AG04449 (cell line): ENCODE measurements at places on chromosomes 2 and 18.

- no peak for DNase-seq
These were observed 126.8 kb upstream of the HS6ST1 start for GRCh38 chr2:128445523-128445900.

- DNase-seq = no peak
These were observed 640.9 kb upstream of the SETBP1 start for GRCh38 chr18:44039826-44040225.

- no peak for DNase-seq
These were observed 628.7 kb upstream of the PIK3C3 start for GRCh38 chr18:41326311-41326710.

GRCh38 chr18:47254341-47254939 lies 3.0 kb upstream of the SKOR2 start:
- no peak for DNase-seq

- no peak for DNase-seq
These were observed 22.3 kb downstream of the IL1B start for GRCh38 chr2:112814278-112814677.

GRCh38 chr2:109031476-109032228 lies 42.6 kb upstream of the EDAR start:
- DNase-seq = no peak

- no peak for DNase-seq
These were observed 107.1 kb upstream of the MAPRE2 start for GRCh38 chr18:34933909-34934661.

- no peak for DNase-seq
These were observed 462.8 kb downstream of the MEIS1 start for GRCh38 chr2:66897691-66898150.

GRCh38 chr2:86170449-86170848 lies 24.8 kb downstream of the IMMT start:
- no peak for DNase-seq

- DNase-seq = no peak
These were observed 16.1 kb upstream of the CD207 start for GRCh38 chr2:70851704-70852103.

- DNase-seq = no peak
These were observed 53.1 kb downstream of the CHRNA1 start for GRCh38 chr2:174711206-174711605.

DNA sequence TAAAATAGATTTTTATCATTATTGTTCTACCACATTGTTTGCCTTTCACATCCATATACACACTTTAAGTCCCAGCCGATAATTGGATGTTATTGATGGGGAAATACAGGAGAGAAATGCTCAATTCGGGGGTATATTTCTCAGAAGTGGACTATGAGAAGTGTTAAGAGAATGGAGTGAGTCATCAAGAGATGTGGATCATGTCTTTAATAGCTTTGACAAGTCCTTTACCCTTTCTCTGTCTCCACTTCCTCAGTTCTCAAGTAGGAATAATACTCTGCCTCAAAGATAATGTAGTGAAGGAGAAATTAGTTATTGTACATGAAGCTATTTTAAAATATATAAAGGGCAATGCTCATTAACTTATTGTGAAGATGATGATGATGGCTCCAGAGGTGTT lies 1017.6 kb upstream of the PIK3C3 start:
- no peak for DNase-seq

DNA sequence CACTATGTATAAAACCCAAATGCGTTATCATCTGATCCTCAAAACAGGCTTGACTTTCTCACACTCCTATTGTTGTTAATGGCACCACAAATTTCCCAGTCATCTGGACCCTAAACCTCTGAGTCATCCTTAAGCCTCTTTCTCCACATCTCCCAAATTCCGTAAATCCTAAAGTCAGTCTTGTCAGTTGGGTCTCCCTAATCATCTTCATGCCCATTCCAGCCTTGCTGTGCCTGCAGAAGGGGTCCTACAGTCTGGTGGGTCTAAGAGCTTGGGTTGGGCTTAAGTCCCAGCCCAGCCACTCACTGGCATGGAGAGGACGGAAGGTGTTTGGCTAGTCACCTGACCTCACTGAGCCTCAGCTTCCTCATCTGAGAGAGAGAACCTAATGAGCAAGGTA lies 265.1 kb upstream of the SIX3 start:
- DNase-seq = no peak

DNA sequence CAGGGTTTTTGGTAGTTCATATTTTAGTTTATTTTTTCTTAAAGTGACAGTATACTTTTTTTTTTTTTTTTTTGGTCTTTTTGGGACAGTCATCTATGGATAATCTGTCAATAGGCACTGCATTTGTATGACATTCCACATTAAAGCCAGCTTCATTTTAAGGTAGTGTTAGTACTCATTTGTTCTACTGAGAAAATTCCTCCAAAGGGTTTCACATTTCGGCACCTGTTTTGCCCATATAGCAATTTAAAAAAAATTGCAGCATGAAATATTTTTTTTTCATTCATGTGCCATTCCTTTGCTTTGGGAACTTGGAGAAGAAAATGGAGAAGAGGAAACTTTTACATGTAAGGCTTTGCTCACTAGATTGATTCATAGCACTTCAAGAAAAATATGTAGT lies 276.3 kb upstream of the TCF4 start:
- no peak for DNase-seq

GRCh38 chr2:234725528-234726264 lies 226.1 kb upstream of the SH3BP4 start:
- no peak for DNase-seq

GRCh38 chr2:103208916-103209315 lies 447.1 kb downstream of the TMEM182 start:
- DNase-seq = no peak

DNA sequence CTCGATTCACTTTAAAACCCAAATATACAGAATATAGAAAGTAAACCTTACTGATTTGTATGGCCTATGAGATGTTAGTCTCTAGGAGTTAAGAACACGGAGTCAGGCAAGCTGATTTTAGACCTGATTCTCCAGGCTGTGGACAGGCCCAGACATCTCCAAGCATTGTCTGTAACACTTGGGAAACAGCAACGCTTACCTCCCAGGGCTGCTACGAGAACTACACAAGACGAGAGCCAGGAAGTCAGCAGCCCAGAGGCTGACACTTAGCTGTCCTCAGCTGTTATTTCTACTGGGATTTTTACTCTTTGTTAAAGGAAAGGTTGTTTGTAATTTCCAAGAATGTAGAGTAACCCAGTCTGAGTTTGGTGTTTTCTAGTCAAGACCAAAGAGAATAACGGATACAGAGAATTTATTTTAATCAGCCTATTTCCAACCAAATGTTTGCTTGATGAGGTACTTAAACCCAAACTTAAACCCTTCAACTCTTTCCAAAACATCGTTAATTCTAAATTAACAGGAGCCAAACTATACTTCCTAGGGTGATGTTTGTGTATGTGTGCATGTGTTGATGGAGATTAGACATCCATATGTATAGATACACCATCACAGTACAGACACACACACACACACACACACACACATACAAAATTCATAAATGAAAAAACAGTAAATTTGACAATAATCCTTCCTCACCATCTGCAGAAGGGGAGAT lies 123.4 kb downstream of the LAMA1 start:
- no peak for DNase-seq

- DNase-seq = no peak
These were observed 458.3 kb upstream of the SYT4 start for GRCh38 chr18:43735570-43735969.

GRCh38 chr2:105768961-105769452 lies 24.3 kb downstream of the NCK2 start:
- DNase-seq = no peak

GRCh38 chr2:224646242-224646846 lies 61.2 kb upstream of the CUL3 start:
- no peak for DNase-seq

DNA sequence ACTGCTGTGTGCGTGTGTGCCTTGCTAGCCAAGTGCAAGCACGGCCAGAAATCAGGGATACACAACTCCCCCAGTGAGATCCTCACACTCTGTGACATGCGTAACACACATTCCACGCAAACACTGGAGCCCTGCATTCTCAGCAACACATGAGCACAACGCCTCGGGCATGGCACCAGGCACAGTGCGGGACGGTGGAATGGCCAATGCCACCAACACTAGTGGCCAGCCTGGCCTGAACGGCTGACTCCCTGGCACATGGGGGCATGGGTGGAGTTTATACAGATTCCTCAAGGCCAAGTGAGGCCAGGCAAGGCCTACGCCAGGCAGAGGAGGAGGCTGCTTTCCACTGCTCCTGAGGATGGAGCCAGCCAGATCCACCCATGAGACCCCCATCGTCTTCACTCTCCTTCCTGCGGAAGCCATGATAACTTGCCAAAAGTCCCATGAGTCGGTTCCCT lies 56.2 kb downstream of the ANKMY1 start:
- DNase-seq = no peak

DNA sequence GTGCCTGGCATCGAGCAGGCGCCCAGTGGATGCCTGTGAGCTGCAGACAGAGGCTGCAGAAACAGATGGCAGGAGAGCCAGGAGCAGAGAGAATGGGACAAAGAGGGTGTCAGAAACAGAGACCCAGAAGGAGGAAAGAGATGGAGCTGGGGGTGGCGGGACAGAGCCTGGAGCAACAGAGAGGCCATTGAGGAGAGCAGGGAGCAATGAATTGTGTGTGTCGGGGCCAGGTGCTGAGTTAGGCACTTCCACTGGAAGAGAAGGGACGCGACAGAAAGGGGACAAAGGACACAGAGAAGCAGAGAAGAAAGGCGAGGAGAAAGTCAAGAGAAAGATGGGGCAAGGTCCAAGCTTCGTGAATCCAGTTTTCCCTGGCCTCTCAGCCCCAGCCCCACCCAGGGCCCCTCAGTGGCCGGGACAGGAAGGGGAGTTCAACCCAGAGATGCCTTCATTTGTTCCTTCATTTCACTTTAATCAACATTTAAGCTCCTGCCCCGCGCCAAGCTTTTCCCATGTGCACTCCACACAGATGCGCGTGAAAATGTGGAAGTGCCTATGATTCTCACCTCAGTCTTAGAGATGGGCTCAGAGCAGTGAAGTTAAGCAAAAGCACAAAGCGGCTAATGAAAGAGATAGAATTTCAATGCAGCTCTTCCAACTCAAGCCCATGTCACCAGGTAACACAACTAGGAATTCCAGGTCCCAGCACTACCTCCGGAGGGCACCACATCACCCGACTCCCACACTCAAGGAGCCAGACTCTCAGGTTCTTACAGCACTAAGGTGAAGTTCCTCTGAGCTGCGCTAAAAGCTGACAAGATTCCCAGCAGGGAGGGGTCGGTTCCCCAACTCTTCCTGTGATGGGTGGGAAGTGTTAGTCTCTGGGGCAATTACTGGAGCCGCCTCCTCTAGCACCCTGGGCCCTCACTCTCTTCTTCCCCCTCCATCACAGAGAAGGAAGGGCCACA lies 55.1 kb downstream of the TNS1 start:
- DNase-seq = no peak

- no peak for DNase-seq
These were observed 244.3 kb downstream of the OSR1 start for GRCh38 chr2:19114126-19114525.

- no peak for DNase-seq
These were observed 29.3 kb downstream of the HAUS1 start for GRCh38 chr18:46133534-46133933.

- no peak for DNase-seq
These were observed 795.6 kb downstream of the CPS1 start for GRCh38 chr2:211351987-211352386.

GRCh38 chr18:11710578-11710977 lies 21.5 kb downstream of the GNAL start:
- no peak for DNase-seq

DNA sequence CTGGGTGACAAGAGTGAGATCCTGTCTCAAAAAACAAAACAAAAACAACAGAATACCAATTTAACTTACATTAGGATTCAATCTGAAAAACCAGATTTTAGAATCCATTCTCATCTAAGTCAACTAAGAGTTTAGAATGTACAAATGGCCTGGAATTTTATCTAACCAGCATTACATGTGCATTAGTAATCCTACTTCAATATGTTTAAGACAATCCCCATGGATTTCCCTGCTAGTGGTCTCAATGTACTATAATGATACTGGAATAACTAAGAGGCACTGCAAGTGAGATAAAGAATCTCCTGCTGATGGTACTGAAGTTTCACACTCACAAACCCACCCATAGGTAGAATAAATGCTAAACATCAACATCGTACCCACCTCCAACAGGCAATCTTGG lies 53.9 kb upstream of the DNER start:
- DNase-seq = no peak

GRCh38 chr2:34627003-34627402 lies 1027.9 kb upstream of the FAM98A start:
- DNase-seq = no peak

DNA sequence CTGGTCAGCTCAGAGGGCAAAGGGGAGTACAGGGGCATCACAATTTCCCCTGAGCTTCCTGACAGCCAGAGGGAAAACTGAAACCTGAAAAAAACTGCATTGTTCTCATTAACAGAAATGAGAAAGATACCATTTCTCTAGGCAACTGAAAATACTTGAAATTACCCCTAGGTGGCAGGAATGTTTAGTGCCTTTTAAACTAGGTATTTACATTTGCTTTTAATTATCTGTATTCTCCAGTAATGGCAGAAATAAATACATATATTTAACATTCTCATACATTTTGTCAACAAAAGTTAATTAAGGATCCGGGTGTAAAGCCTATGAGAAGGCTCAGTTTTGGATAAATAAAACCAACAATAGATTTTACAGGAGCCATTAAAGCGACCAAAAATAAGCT lies 34.5 kb downstream of the RPL31 start:
- no peak for DNase-seq

- no peak for DNase-seq
These were observed 539.0 kb downstream of the SOX11 start for GRCh38 chr2:6231166-6231565.

- DNase-seq = peak; percentile 62
These were observed 56.9 kb upstream of the CCDC141 start for GRCh38 chr2:179106676-179107428.

DNA sequence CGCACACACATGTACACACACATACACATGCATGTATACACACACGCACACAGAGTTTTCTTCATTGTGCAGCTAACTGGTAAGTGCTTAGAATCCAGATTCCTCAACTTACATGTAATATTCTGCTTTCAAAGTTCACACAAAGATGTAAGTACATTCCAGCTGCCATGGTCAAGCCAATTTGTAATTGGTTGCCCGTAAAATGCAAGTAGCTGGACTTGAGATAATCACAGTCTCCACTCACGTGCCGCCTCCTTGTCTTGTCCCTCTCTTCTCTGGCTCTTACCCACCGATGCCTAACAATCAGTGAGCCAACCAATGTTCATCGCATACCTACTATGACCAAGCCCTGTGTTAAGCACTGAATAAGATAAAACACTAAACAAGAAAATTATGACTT lies 77.8 kb downstream of the SOCS6 start:
- no peak for DNase-seq
